ENCODE measurements at places on chromosomes 5 and 9. TPM values are rescaled to one million over a fixed set of nuclear protein-coding genes. Genes with fewer than 3 reads are reported as not detected.

FBLL1 gene
- polyA plus RNA-seq = 0.09 TPM

LCN10 gene
- 5.3 TPM for polyA plus RNA-seq

OR1J2 gene
- not detected for polyA plus RNA-seq

LCNL1 gene
- polyA plus RNA-seq = 0.20 TPM

HTR4 gene
- 0.20 TPM for polyA plus RNA-seq

RANBP3L gene
- 0.07 TPM for polyA plus RNA-seq

ADAMTS6 gene
- polyA plus RNA-seq = 0.16 TPM

FGF1 gene
- polyA plus RNA-seq = 0.56 TPM
